ENCODE measurements at places on chromosomes 12 and 14. TPM values are rescaled to one million over a fixed set of nuclear protein-coding genes. Genes with fewer than 3 reads are reported as not detected.

GRCh38 chr12:122847921-122848421 is 12.7 kb downstream of the HIP1R start:
- peaks cover 15% of the 10 kb centered on the region for H3K36me3 ChIP-seq
- no peak overlapping the region for H3K27ac ChIP-seq
- no peak overlapping the region for H3K4me3 ChIP-seq
- no peaks in the 10 kb centered on the region for H3K27me3 ChIP-seq
- H3K4me1 ChIP-seq, result peaks cover 9% of the 10 kb centered on the region

Gene FAR2
- polyA plus RNA-seq, result 9.9 TPM

- H3K4me1 ChIP-seq, result no peaks in the 10 kb centered on the region
- peaks cover 72% of the 10 kb centered on the region for H3K36me3 ChIP-seq
- no peaks in the 10 kb centered on the region for H3K27me3 ChIP-seq
- H3K27ac ChIP-seq, result no peak overlapping the region
Measured at GRCh38 chr12:131779027-131779426, 49.2 kb upstream of the MMP17 start.

Gene RAB15
- 30.3 TPM for polyA plus RNA-seq

DNA sequence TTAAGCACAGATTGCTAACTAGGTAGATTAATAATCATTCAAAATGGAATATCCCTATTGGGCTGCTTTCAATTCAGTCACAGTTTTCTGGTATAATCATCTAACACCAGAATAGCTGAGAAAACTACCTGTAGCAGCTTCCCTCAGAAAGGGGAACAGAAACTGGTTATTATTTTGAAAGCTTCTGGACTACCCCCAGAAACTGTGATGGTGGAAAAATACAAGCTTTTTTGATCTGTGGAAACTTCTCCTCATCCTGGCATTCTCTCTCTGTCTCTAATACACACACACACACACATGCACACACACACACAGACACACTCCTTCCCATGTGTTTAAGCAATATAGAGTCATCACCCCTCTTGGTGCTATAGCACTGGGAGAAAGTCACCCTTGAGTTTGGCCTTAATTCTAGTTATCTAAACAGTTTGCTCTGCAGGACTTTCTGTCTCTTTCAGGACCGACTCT is 251.5 kb upstream of the LMO3 start:
- no peak overlapping the region for H3K4me3 ChIP-seq
- no peaks in the 10 kb centered on the region for H3K36me3 ChIP-seq
- H3K4me1 ChIP-seq, result no peaks in the 10 kb centered on the region

Measured in left lung (tissue), 14 donors.